Natural killer cell (primary cell): ENCODE measurements at places on chromosomes 5 and 9.

- DNase-seq, result peak; percentile 29
Measured at GRCh38 chr5:172454358-172455086, at the start of gene SH3PXD2B. TSS of gene SH3PXD2B (minus strand) at chr5:172454525. CDS start at chr5:172454352, 173 bp downstream.

- DNase-seq, result no peak
Measured at GRCh38 chr5:150068472-150068871, 17.9 kb downstream of the CSF1R start.

GRCh38 chr9:27655441-27655840 is 82.2 kb upstream of the C9orf72 start:
- no peak for DNase-seq

GRCh38 chr5:2008851-2009629 is 126.3 kb upstream of the IRX4 start:
- no peak for DNase-seq

GRCh38 chr5:137718611-137719010 is 17.3 kb downstream of the KLHL3 start:
- no peak for DNase-seq

DNA sequence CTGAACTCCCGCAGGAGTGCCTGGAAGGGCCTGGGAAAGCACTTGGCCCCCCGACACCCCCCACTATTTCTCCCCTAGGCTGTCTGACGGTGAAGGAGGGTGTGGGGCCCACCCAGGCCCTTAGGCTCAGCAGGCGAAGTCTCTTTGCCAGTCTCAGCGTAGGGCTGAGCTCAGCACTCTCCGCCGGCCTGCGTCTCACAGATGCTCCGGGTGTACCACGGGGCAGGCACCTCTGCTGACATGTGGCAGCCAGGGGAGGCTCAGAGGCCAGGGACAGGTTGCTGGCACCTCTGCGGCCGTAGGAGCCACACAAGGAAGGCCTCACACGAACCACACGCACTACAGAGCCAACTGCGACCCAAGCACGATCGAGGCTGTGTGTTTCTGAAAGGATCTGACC is 114.2 kb downstream of the VAV2 start:
- DNase-seq, result no peak

GRCh38 chr5:17430241-17430640 is 67.8 kb upstream of the TAF11L2 start:
- DNase-seq, result no peak

DNA sequence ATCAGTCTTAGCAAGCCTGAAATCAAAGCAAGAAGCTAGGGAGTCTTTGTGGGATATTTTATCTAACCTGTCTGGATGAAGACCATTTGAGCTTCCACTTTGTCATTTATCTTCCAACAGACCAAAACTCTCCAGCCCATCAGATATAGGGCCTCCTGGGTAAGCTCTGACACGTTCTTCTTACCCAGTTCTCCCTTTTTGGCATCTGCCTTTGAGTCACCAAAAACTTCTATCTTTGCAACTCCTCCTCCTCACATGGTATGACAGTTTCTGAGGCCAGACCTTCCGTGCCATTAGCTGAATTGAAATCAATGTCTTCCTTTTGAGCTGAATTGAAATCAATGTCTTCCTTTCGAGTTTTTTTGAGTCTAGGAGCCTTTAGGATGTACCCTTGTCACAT is 156.6 kb upstream of the SPRY4 start:
- DNase-seq, result no peak

DNA sequence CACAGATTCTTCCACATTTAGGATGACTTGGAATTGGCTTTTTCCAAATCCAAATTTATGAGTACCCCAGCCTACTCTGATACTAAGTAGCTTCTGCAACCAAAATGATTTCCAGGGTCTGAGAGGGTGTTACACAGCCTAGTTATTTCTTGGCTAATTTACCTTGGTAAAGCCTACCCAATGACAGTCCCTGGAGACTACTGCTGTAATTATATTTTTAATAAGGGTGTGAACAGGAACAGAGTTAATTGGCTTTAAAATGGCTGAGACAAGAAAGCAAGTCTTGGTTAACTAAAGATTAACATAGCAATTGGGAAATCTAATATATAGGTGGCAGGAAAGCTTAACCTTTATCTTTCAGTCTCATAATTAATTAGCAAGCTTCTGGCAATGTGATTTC is 9.3 kb downstream of the PRLR start:
- no peak for DNase-seq

- no peak for DNase-seq
Measured at GRCh38 chr9:79709743-79710674, 138.2 kb downstream of the TLE4 start.
